ENCODE measurements at places on chromosomes 7 and 10.

- DNase-seq = no peak
These were observed 482 bp upstream of the ACTR3C start for GRCh38 chr7:150323682-150324372.

DNA sequence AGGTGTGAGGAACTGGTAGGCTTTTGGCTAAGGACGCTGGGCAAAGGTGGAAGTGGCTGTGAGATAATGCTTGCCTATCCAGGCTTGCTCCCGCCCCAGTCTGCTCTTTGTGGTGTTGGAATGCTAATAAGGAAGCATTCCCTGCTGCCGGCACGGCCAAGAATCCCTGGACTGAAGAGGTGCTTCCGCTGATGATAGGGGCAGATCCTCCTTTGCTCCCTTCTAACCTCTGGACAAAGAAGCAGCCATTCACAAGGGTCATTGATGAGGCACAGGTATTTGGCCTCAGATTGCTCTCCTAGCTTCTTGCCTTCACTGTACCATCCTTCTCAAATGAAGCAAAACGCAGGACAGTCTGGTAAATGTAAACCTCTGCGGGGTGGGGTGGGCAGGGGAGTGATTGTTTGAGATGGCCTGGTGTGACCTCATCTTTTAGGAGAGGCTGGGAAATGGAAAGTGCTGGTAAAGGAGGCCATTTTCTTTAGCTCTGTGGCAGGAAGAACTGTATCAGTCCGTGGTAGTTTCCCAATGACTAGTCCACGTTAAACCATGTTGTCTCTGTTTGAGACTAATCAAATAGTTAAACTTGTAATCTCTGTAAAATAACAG lies 1.7 kb downstream of the PGAM1 start:
- peak; percentile 41 for DNase-seq

GRCh38 chr10:9239298-9239697 lies 1184.8 kb downstream of the GATA3 start:
- no peak for DNase-seq

DNA sequence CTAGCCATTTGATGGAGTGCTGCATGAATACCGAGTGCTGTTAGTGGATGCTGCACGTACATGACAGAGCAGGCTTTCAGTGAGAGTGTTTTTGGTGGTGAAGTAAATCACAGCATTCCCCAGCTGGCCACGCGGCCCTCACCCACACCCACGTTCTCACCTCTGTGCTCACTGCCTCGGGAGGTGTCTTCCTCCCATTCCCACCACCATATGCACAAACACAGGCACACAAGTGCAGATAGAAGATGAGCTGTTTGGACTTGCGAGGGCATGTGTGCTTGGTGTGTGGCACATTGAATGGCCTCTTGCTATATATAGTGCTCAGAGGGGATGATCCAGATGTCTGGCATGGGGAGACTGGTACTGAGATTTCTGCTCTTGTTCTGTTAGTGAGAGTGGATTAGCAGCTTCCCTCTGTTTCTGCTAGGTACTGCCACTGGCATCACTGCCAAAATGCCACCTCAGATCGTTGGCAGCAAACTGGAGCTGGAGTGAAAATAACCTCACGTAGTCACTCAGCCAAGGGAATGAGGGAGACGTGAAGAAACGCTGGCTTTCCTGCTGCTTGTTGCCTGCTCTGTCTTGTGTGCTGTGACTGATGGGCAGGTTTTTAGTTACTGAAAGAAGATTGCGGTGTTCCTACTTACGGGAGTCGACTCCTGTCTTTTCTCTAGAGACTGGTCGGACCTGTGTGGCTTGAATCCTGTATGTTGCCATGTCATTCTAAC lies 19.1 kb downstream of the DNAJB6 start:
- no peak for DNase-seq

DNA sequence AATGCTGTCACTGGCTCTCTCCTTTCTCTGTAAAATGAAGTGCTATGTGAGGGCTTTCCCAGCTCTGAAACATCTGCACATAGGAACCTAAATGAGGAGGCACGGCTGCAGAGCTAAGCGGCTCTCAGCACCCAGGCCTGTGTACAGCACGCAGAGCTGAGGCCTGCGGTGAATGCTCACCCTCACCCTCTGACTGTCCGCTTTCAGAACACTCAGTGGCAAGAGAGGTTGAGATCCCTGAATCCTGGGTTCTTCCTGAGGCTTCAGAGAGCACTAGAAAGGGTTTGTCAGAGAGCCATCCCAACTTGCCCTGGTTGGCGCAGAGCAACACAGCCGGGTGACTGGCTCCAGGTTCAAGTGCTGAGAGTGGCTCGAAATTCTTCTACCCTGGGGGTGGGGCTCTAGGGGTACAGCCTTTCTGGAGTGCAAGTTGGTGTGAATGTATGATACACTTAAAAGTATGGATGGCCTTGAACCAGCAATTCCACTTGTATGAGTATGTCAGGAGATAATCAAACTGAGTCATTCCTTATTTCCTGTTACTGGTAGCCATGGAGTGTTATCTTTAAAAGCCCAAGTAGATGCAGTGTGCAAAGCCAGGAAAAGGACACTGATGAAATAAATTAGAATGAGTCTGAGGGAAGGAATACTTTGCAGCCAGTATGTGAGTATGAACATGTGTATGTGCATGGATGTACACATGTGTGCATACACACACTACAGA lies 1.7 kb upstream of the CCDC201 start:
- DNase-seq = no peak

GRCh38 chr10:72108830-72109635 lies 20.7 kb upstream of the SPOCK2 start:
- no peak for DNase-seq

DNA sequence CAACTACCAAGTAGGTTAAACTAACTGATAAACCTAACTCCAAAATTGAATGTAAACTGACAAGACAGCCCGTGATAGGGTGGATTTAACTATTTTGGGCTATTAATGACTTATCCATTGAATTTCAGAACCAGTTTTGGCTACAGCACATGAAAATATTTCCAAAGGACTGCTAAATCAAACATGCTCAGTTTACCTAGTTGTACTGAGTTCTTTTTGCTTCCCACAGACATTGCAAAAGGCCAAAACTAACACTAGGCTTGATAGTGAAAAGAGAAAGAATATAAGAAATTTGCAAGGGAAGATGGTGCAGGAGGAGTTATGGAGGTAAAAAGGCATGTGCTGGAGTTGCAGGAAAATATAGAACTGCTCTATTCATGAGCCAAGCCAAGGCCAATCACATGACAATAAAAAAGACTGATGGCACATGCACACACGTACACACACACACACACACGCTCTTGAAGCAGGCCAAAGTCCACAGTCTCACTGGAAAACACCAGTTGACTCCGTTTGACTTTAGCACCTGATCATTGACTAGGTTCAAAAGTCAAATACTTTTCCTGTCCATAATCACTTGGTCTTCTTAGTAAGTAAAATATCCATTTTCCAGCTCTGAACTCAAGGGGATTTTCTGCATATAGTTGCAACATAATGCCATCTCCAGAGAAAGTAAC lies 76.0 kb upstream of the AGBL3 start:
- no peak for DNase-seq

DNA sequence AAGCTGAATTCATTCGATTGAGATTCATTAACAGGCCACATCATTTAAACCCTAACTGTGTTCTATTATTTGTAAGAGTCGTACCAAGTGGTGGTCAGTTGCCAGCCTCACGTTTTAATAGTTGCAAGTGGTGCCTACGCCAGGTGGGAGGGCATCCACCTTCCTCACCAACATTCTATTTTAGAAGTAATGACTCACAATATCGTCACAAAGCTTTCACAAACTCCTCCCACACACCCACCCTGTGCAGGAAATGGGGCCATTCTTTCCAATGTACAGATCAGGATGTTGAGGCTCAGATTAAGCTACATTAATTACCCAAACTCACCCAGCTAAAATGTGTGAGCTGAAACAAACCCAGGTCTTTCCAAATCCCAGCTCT lies 77.3 kb upstream of the SAMD8 start:
- DNase-seq = peak; percentile 52

DNA sequence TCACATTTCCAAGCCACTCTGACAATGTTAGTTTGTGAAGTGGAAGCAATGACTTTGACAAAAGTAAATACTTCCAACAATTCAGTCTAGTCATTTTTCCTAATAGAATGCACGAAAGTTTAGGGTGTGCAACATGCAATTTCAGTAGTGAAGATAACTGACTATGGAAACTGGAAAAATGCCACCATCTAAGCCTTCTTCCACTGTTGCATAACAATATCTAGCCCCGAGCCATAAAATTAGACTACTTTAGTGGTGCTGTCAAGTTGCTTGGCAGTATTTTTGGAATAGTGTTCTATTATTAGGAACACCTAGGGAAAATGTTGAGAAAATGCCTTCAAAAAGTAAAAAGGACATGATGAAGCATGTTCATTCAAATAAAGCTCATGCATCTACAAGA lies 17.9 kb downstream of the SEMA3A start:
- DNase-seq = no peak

- DNase-seq = no peak
These were observed 779.4 kb upstream of the LRRN3 start for GRCh38 chr7:110311556-110311955.

- DNase-seq = no peak
These were observed 16.3 kb downstream of the SMURF1 start for GRCh38 chr7:99127636-99128035.

DNA sequence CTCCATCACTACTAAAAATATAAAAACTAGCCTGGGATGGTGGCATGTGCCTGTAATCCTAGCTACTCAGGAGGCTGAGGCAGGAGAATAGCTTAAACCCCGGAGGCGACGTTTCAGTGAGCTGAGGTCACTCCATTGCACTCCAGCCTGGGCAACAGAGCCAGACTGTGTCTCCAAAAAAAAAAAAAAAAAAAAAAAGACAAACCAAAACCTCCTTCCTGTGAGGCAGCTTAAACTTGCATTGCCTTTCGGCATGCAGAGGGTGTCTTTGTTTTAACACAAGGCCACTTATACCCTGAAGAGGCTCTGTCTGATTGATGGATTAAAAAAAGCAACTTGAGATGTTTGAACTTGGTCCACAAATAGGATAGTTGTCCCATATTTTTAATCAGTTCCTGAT lies 128.4 kb upstream of the RSU1 start:
- DNase-seq = no peak

DNA sequence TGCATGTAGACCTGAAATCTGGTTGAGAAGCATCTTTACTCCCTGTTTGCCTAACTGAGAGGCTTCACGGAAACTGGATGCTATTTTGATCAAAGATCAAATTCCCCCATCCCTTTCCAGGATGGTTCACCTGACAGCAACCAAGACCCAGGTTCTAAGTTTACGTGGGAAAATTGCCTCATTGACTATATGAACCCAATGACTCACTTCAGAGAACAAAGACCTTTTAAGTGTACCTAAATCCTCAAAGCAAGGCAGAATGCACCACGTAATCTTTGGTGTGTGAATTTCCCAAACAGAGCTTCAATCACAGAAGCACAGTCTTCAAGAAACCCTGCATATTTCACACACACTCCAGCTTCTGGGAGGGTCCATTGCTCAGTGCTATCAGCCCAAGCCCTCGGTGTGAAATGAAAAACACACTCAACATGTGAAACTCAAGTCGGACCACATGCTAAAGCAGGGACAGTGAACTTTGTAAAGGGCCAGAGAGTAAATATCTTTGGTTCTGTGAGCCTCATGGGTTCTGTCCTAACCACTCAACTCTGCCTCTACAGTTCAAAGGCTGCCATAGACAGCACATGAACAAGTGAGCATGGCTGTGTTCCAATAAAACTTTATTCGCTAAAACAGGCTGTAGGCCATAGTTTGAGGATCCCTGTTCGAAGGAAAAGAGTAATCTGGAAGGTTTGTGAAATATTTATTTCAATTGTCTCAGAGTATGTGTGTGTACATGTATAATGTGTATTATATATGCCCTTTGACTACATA lies 275.6 kb upstream of the FOXK1 start:
- DNase-seq = no peak

GRCh38 chr10:85946713-85947326 lies 419.8 kb downstream of the GRID1 start:
- DNase-seq = no peak

GRCh38 chr10:114174695-114175188 lies 739 bp upstream of the CCDC186 start:
- DNase-seq = no peak
